Stimulated activated CD4-positive, alpha-beta T cell treated with anti-CD3 and anti-CD28 coated beads, TNF-alpha, amount 100 ng/mL, for 24 hours (primary cell): ENCODE measurements at places on chromosomes 11 and 22.
A peak's percentile ranks its signal among the peaks of the same experiment; 100 is the strongest.

DNA sequence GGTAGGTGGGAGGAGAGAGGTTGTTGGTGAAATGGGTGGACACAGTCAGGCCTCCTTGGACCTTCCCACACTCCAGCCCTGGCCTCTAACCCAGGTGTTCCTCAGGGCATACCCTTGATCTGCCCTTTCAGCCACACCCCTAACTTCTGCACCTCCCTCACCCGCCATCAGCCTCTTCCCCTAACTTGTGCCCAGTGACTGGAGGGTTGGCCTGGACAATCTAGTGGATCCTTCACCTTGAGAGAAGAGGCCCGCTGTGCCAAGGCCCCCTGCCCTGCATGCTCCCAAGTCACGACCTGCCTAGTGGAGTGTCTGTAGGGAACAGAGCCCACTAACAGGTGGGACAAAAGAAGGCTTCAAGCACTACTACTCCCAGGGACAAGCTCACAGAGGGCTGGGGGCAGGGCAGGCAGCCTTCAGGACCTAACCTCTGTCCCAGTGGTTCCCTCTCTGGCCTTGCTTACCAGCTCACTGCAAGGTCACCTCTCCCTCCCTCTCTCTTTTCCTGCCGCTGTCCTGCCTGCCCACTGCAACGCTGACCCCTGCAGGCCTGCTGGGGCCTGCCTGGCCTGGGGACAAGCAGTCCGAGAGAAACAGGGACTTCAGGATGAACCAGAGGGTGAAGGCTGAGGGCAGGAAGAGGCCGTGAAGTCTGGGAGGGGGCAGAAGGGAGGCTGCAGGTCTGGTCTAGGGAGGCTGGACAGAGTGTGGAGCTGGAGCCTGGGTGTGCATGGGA lies 3.3 kb downstream of the SYT7 start:
- no peak for DNase-seq

DNA sequence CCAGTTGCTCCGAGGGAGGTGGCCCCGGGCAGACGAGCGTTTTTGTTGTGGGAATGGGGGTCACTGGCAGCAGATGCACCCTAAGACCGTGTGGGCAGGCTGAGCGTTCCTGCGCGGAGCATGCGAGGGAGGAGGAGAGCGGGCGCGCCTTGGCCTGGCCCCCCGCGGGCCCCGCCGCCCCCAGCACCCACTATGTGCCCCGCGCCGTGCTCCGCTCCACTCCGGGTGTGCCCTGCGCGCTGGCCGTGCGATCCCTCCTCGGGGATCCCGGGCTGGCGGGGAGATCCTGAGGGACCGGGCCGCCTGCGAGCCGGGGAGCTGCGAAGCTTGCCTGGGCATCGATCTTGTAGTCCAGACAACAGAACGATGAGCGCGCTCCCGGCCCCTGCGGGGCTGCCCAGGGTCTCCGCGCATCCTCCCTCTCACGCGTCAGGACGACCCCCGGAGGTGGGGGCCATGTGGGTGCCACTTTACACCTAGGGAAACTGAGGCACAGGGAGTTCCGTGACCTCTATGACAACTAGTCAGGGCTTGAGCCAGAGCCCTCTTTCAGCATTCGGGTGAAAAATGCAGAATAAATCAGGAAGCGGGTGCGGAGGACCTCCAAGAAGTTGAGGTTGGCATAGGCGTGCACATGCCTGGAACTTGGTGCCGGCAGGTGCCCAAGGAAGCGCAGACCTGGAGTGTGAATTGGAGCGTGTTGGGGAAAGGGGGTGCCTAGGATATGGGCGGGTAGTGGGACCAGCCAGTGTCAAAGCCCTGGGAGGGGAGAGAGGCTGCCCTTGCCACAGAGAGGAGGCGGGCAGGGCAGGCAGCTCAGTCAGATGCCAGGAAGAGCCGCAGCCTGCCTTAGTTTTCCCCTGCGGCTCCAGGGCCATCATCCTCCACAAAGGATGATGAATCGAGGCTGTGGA lies 1.3 kb upstream of the KMT5B start:
- DNase-seq = no peak

DNA sequence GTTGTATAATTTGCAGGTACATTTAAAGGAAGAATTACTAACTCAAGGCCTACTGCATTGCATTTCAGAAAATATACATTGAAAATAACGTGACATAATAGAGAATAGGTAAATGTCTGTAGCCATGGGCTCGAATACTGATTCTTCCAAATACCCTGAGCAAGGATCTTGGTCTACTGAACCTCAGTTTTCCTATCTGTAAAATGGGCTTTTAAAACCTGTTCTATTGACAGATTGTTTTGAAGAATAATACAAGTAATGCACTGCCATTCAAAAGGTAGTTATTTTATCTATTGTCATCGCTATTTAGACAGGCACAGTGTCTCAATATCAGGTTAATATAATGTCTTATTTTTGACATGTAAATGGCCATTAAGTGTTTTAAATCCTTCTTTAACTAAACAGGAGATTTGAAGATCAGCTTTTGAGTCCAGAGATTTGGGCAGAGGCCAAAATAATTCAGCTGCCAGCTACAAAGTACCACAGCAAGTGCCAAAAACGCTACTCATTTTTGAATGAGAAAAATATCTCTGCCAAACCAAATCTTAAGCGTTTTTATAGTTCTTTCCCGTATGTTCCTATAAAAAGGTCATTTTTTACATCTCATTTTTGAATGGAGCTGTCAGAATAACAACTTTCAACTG lies 56.7 kb downstream of the CTSC start:
- no peak for DNase-seq

DNA sequence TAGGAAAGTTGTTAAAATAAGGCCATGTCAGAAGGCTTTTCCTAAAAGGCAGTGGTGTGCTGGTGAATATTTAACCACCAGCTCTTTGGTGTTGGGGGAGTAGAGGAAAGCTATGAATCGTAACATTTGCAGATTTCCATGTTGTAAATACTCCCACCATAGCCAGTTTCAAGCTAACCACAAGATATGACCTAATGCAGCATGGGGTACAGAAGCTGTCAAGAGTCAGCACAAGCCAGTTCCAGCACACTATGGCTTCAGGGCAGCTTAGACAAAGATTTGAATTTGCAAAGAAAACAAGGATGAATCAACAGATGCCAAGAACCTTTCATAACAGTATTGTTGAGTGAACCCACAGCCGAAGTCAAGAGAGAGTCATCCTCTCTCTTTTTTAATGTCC lies 40.0 kb downstream of the COMMD9 start:
- DNase-seq = no peak

GRCh38 chr11:75035911-75036565 lies 47.3 kb downstream of the NEU3 start:
- DNase-seq = no peak

DNA sequence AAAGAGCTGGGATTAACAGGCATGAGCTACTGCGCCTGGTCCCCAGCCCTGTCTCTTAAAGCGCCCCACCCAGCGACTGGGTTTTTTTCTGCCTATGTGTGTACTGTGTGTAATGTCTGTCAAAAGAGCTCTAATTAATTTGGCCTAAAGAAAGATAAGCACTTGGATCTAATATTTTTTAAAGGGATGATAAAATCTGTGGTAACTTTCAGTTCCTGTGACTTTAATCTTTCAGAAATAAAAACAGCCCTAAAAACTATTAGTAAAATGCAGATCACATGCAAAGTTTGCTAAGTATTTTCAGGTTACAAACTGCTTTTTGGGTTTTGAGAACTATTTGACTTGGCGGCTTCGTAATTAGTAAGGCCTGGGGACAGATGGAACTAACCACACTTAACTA lies 1358.7 kb downstream of the LRRC4C start:
- DNase-seq = no peak

GRCh38 chr11:2311353-2312133 lies 9.7 kb downstream of the TSPAN32 start:
- DNase-seq = no peak

DNA sequence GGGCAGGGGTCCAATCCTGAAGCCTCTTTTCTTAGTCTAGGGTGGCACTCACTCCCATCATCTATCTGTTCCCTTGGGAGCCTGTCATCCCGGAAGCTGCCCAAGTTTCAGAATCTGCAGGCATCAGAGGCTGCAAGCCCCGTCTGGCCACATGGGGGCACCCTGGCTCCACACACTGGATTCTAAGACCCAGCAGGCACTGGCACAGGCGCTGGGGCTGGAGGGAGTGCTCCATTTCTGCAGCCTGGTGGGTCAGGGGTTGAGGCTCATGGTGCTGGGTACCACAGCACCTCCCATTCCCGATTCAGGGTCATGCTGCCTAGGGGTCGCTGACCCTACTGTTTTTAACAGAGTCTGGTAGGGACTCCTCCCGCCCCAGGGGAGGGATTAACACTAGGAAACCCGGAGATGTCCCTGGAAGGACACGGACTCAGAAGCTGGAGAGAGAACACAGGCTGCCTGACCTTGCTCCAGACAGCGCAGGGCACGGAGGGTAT lies 243.9 kb upstream of the SYN3 start:
- DNase-seq = peak; percentile 3

DNA sequence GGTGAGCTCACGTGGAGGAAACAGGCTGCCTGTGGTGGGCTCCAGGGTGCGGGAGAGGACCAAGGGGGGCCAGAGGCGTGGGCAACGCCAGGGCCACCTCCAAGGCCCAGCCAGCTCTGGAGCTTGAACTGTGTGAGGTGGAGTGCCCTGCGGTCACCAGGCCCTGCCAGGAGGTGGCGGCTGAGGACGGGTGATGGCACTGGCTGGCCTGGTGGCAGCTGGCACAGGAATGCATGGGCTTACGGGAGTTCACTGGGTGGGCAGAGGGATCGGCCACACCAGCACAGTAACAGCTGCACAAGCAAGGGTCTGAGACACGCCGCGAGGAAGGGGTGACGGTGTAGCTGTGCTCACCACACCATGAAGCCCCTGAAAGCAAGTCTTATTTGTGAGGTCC lies 15.8 kb downstream of the TOLLIP start:
- DNase-seq = no peak

DNA sequence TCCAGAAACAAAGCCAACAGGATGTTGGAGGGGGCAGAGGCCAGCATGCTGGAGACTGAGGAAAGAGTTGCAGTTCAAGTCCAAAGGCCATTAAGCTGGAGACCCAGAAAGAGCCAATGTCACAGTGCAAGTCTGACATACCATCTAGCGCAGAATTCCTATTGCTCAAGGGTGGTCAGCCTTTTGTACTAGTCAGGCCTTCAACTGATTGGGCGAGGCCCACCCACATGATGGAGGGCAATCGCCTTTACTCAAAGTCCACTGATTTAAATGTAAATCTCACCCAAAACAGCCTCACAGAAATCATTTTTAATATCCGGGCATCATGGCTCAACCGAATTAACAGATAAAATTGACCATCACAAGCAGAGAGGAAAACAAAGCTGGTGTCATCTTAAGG lies 113.9 kb downstream of the RCN1 start:
- DNase-seq = no peak

GRCh38 chr11:32288276-32288675 lies 147.1 kb downstream of the WT1 start:
- DNase-seq = no peak

DNA sequence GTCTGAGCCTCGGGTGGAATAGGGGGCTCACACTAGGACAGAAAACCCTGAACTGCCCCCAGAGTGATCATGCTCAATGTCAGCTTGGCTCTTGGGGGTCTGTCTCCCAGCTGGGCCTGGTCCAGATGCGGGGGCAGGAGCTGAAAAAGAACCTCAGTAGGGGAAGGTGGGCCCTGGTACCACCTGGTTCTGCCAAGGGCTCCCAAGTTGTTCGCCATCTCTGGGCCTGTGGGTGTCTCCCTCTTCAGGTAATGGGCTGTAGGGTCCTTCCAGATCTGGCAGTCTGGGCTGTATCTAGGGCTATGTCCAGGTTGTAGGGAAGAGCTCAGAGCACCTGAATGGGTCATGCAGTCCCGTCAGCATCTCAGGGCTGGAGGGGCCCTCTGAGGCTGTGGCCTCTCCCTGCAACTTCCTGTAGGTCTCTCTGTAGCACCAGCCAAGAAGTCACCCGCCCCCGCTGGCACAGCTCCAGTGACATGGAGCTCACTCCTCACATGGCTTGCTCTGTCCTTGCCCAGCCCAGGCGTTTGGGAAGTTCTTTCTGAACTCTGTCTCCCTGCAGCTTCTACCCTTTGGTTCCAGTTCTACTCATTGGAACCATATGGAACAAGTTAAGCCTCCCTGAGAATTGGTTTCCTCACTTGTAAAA lies 33.0 kb upstream of the SOX10 start:
- no peak for DNase-seq

DNA sequence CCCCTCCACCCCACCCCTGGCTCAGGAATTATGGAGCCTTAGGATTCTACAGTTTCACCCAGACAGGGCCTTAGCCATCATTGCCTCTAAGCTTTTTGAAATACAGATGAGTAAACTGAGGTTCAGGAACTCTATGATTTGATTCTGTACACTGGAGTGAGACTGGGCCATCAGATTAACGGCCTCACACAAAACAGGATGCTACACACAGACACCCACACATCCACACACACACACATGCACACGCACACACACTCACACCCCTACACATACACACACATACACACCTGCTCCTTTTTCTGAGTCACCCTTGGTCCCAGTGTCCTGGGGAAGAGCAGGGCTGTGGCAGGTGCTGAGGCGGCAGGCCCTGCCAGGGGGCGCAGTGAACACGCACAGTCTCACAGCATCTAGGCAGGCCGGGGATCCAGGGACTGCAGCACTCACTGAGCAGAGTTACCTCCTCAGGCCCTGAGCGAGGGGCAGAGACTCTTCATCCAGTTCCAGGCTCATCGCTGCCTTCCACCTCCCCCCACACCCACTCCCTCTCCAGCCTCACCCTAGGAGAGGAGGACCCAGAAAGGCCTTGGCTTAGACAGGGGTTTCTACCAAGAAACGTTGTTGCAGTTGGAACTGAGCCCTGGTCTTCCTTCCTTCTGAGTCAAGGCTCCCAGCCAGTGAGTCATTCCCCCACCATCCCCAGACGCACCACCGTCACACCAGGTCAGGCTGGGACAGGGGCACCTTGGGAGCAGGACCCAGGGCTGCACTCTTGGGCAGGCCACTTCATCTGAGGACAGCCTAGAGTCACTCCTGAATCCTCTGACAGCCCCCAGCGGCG lies 89.8 kb upstream of the PARVA start:
- no peak for DNase-seq

GRCh38 chr11:60077981-60078380 lies 10.5 kb upstream of the MS4A2 start:
- DNase-seq = no peak

DNA sequence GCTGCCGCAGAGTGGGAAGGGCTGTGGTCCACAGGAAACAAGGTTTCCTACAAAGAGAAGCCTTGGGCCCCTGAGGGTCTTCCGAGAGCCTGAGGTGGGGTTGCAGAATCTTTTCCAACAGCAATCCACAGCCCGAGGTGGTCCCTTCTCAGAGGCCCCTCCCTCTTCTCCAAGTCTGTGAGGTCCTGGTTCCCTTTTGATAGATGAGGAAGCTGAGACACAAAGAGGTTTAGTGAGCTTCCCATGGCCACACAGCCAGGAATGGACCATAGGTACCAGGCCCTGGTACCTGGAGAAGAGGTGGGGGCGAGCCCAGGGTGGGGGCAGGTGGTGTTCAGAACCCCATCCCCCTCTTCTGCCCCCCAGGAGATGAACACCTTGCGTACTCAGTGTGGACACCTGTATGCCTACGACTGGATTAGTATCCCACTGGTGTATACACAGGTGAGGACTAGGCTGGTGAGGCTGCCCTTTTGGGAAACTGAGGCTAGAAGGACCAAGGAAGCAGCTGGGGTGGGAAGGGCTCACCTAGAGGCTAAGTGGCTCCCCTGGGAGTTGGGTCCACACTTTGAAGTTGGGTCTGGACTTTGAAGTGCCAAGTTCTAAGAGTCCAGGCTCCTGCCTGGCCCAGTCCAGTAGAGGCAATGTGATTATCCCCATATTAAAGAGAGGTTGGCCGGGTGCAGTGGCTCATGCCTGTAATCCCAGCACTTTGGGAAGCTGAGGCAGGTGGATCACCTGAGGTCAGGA lies 7.0 kb downstream of the BEST1 start:
- DNase-seq = no peak

GRCh38 chr11:28984231-28984630 lies 876.0 kb downstream of the METTL15 start:
- DNase-seq = no peak
